ENCODE measurements at places on chromosomes 3 and 15. TPM values are rescaled to one million over a fixed set of nuclear protein-coding genes. Genes with fewer than 3 reads are reported as not detected.

DNA sequence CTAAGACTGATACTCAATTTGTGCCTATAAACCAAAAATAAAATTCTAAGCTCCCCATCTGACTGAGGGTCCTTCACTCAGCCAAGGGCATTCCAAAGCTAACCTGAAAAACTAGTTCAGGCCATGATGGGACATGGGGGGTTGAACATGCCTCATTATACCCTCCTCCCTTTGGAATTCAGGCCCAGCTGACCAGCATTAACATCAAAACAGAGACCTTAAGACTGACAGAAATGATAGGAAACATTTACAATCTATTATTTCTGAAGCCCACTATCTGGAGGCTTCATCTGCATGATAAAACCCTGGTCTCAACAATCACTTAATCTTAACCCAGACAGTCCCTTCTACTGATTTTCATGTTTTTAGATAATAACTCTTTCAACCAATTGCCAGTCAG, 140.4 kb downstream of the ANO10 start:
- no peak for DNase-seq

GRCh38 chr15:90735923-90736322, 18.8 kb downstream of the BLM start:
- no peak for DNase-seq

GRCh38 chr15:59169251-59169708, 37.4 kb upstream of the LDHAL6B start:
- DNase-seq = peak; percentile 86

DNA sequence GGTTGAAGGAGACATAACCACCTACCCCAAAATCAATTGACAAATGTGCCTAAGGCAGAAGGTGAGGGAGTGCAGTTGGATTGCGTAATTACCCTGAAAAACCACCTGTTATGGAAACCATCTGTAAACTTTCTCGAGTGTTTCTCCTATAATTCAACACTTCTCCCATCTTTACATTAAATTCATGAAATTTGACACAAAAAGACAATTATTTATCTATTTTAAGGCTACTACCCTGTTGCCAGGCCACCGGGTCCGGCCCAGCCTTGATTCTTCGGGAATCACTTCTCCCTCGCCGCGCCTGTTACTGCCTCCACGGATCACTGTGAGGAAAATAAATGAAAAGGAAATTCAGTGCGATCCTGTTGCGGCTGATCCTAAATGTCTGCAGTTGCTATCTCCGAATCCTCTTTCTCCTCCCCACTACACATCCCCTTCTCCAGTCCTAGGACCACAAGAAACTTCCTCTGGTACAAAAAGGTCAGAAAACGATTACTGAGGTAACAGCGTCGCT, 646 bp downstream of the IQCB1 start:
- DNase-seq = no peak

DNA sequence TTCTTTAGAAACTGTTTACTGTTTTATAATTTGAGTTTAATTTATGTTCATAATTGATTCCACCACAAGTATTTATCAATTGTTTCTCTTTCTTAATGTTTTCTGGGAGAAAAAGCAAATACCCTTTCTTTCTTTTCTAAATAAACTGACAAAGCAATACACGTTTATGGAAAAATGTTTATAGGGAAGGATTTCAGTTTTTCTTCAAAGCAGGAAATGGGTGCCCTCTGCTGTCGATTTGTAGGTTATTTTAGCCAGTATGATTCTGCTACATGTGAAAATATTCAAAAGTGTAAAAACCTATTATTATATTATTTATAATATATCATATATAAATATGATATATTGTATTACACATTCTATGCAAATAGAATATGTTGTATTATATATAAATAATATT, 921.0 kb upstream of the ROBO1 start:
- no peak for DNase-seq

GRCh38 chr15:77898811-77899730, 178.4 kb downstream of the TBC1D2B start:
- DNase-seq = peak; percentile 14

Gene FANCI
- total RNA-seq = 43.2 TPM

Gene PSTPIP1
- 0.53 TPM for total RNA-seq

Gene NR1I2
- total RNA-seq = 0.03 TPM

DNA sequence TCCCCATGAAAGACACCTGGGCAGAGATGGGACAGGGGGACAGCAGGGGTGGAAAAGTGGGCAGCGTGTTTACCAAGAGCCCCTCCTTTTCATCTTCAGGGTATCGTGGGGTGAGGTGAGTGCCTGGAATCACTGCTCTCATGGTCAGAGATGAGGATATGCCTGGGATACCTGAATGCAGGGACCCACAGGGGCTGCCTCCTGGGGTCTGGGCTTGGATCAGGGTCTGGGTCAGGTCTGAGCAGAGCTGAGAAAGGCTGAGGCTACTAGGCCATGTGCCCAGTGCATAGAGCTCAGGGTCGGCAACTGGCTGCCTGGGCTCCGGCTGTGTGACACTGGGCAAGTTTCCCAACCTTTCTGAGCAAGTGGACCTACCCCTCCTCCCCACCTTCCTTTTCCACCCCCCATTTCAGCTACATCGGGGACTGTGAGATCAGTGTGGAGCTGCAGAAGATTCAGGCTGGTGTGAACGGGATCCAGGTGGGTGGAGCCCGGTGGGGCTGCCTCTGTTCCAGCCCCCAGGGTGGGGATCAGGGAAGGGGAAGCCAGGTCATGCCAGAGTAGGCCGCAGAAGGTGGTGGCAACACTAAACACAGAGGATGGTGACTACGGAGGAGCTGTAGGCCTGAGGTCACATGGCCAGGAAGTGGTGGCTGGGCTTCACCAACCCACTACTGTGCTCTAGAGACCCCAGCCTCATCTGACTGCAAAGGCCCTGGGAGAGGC, 24.5 kb downstream of the ESYT3 start:
- no peak for DNase-seq

DNA sequence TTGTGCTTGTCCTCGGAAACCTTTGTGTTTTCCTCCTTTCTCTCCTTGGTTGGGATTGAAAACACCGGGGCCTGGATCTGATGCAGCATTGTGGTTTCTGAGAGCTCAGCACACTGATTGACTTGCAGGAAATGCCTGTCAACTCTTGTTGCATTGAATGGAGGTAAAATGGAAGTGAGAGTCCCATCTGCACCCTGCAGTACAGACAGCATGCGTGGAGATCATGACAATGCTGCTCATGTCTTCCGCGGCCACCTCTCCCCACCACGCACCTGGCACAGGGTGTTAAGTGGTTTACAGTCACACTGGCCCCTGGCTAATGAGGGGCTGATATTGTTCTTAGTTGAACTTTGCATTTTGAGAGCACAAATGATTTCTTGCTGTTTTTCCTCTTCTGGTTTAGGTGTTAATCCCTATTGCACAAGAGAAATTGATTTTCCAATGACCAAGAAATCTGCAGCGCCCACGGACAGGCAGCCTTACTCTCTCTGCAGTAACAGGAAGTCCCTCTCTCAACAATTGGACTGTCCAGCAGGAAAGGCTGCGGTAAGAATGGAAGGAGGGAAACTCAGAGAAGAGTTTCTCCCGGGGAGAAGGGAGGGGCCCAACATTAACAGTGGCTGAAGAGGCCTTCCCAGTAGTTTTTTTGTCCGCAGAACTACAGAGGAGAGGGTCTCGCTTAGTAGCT, 58.5 kb downstream of the STARD5 start:
- no peak for DNase-seq

DNA sequence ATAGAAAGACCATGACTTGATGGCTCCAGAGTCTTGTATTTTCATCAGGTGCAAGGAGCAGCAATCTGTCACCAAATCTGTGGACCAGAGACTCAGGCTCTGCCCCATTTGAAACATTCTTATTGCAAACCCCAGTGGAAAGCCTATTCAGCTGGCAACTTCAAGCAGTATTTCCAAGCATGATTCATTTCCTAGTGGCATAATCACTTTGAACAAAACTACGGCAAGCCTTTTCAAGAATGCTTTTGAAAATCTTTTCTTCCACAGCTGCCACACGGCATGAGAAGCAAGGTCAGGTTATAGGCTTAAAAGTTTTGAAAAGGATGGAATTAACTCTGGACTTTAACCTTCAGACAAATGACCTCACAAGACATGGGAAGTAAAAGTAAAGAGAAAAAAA, 122.0 kb upstream of the BFSP2 start:
- peak; percentile 74 for DNase-seq

Gene SERPINI2
- total RNA-seq = not detected

DNA sequence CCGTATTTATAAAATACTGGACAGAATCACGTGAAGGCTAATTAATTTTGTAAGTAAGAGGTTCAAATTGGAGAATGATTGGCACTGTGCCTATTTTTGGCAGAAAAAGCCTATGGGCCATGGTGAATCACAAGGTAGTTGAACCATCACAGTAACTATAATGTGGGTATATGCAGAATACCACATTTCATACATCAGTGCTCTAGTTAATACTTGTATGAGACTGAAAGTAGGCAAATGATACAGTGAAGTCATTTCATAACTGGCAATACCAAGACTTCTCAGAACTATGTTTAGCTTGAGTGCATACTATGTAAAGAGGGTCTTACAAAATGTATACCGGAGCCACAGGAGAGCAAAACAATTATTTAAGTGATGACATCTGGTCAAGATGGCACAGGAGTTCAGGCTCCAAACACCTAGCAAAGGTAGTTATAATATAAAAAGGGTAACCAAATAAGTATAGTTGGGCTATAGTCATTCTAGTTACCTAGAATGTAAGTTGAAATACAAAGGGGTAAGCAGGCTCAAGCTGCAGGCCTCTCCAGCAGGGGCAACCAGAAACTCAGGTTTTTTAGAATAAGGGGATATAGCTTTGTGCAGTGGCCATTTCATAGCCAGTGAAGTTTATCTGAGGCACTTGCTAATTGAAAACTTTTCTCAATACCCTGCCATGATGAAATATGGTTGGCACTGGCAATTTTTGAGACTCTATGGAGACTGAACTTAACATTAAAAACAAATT, 19.1 kb downstream of the GPR160 start:
- DNase-seq = no peak

Gene GABRB3
- total RNA-seq = not detected

- no peak for DNase-seq
Measured at GRCh38 chr3:170644711-170645110, 58.8 kb upstream of the SLC7A14 start.

DNA sequence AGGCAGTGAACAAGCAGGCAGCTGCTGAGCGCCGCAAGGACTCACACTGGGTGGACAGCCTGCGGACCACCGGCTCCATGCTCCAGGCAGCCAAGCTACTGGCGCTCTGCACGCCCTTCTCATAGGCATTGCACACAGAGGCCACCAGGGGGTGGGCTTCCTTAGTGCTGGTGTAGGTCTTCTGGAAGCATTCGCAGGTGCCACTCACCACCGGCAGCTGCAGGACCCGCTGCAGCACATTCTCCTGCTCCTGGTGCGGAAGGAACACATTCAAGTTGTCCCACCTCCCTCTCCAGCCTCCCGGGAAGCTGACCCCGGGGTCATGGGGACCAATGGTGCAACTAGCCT, 6.0 kb downstream of the PLIN1 start:
- DNase-seq = peak; percentile 20

DNA sequence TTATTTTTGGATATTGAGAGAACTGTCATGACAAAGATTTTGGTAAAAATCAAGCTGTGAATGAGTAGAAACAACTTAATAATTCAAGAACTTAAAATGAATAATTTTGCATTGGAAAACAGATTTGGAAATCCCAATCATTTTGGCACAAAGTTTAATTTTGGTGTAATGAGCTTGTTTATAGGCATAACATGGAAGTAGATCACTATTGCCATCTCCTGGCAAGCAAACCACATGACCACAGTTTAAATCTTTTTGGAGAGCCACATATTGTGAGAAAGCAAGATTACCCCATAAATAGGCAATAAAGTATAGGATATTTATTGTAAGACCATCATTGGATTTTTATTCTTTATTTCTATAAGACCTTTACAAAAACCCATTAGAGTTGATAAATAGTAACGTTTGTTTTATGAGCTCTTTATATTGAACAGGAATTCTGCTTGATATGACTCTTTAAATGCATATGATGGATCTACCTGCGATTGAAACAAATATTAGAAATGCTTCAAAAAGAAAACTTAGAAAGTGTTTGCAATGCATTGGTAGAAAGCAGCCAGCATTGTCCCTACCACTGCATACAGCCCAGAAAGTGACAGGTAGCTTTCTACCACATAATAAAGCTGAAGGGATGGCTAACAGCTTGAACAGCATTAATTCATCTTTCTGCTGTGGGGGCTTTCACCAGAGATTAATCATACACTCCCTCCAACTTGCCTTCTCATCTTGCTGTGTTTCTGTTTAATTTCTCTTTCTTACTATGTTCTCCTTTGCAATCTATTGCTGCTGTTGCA, 766.8 kb downstream of the TBL1XR1 start:
- peak; percentile 48 for DNase-seq

Gene OSBPL10
- 20.2 TPM for total RNA-seq

Gene SPTBN5
- total RNA-seq = 3.9 TPM

Gene TMEM207
- total RNA-seq = not detected

Data from HT1080 (cell line).